ENCODE measurements at places on chromosomes 5 and 9. TPM values are rescaled to one million over a fixed set of nuclear protein-coding genes. Genes with fewer than 3 reads are reported as not detected.

Gene NEUROG1
- not detected for total RNA-seq

Gene C9orf72
- 8.2 TPM for total RNA-seq

Gene MAST4
- 83.3 TPM for total RNA-seq

Gene CCNJL
- 10.1 TPM for total RNA-seq

Gene ISL1
- total RNA-seq: not detected

Measured in vein endothelial cell (primary cell).